Cerebellar cortex (tissue), 1 donor: ENCODE measurements at places on chromosomes 5 and 9.

- no peak for DNase-seq
Observed at GRCh38 chr9:123407217-123407851, 51.3 kb downstream of the CRB2 start.

- DNase-seq: peak; percentile 22
Observed at GRCh38 chr9:38422555-38423260, 1.5 kb downstream of the IGFBPL1 start.

- DNase-seq: peak; percentile 40
Observed at GRCh38 chr9:100352201-100352726, 478 bp downstream of the TEX10 start.

DNA sequence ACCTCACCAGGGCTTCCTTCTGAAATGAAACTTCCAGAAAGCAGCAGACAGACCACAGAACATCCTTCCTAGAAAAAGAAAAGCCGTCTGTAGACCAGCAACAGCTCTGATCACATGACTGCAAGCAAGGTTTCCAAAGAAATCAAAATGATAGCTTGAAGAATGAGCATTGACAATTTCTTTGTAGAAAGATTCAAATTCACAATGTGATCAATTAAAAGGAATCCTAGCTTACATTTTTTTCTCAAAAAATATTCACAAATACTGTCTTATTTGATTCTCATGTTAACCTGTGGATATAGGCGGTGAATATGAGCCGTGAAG lies 144.9 kb downstream of the MTX3 start:
- no peak for DNase-seq

DNA sequence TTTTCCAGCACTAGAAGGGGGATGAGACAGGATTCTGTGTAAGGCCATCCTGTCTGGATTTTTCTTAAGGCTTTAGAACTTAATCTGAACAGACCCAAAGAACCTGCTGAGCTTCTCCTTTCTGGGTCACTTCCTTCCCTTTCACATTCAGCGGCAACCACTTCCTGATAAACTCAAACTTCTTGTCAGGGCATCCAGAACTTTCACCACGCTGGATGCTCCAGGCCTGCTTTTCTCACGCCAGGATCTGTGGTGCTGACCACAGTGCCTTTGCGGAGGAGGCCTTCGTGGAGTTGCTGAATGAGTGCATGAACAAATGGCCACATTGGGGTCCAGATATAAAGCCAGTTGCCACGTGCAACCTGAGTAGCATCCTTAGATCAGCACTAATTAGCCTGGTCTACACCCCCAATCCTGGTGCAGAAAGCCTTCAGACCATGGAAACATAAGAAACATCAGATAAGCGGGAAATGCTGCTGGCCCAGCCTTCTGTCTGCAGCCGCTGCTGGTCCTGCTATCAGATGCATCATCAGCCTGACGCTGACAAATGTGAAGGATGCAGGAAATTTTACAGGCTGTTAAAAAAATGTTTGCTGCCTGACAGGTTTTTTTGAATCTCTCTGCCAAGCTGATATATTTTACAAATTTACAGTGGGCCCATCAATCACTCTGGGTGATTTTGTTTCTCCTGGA lies 75.3 kb upstream of the BARHL1 start:
- DNase-seq: no peak
